ENCODE measurements at places on chromosomes 2 and 18.

DNA sequence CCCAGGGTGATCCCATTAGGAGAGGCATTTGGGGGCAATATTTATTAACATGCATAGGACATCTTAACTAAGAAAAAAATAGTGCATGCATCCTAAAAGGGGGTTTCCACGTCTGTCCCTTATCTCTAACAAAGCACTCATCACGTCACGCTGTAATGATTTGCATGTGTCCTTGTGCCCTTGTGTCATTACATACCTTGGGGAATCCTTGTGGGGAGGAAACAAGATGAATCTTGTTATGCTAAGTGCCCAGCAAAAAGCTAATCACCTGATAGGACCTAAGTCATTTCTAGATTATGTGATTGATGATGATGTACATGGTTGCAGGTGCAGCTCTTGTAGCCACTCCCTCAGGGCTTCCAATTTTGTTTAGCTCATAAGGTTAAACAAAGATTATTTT lies 250.9 kb downstream of the FBXO15 start:
- DNase-seq = peak; percentile 21

DNA sequence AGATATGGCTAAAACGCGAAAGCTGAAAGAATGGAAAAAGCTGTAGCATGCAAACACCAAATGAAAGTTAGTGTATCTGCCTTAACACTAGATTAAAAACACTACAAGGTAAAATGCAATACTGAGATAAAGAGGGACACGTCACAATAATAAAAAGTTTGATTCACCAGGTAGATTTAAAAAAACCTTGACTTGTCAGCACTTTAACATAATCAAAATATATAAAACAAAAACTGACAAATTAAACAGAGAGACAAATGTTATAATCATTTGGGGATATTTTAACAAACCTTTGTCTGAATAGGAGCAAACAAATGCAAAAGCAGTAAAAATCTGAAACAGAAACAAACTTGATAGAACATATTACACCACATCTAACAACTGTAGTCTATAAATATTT lies 18.3 kb downstream of the TLK1 start:
- DNase-seq = no peak

- DNase-seq = no peak
Measured at GRCh38 chr2:129585760-129586159, 393.7 kb upstream of the RAB6C start.

GRCh38 chr2:25794544-25795276 lies 83.6 kb downstream of the ASXL2 start:
- peak; percentile 17 for DNase-seq

DNA sequence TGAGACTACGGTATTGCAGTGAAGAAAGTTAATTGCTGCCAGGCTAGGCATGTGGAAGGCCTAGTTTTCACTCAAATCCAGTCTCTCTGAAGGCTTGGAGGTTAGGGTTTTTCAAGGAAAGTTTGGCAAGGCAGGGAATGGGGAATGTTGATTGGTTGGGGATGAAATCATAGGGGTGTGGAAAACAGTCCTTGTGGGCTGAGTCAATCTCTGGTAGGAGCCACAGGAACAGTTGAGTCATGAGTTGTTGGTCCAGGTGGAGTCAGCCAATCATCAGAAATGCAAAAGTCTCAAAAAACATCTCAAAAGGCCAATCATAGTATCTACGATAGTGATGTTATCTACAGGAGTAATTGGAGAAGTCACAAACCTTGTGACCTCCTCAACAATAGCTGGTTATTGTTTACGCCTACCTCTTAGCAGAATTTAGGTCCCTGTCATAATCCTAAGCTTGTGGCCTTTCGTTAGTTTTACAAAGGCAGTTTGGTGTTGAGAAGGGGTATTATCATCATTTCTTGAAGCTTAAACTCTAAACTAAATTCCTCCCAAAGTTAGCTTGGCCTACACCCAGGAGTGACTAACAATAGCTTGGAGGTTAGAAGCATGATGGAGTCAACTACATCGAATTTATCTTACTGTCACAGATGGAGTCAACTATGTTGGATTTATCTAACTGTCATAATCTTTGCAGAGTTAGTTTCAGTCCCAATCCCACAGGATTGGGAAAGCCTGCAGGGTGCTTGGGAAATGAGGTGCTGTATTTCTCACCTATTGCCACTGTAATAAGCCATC lies 33.7 kb upstream of the APCDD1 start:
- no peak for DNase-seq

GRCh38 chr18:11114653-11115052 lies 34.7 kb downstream of the PIEZO2 start:
- DNase-seq = no peak

- no peak for DNase-seq
Measured at GRCh38 chr2:135790423-135790822, 46.6 kb downstream of the LCT start.

DNA sequence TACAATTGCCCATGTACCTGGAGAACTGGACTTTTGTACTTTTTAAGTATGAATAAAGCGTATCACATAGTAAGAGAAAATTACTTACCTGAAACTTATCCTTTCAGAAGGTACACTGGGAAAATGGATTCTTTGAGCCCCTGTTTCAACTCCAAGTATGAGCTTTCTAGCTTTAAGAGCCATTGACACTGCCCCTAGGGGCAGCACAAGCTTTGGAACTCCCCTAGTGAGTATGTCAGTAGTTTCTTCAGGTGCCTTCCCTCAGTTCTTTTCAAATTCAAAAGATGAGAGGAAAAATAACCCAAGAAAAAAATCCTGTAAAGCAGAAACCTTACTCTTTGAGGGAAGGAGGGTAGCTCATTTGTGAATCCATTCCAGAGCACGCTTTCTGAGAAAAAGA lies 124.1 kb downstream of the MEMO1 start:
- DNase-seq = peak; percentile 17

- DNase-seq = no peak
Measured at GRCh38 chr18:61209801-61210200, 123.4 kb upstream of the CDH20 start.

DNA sequence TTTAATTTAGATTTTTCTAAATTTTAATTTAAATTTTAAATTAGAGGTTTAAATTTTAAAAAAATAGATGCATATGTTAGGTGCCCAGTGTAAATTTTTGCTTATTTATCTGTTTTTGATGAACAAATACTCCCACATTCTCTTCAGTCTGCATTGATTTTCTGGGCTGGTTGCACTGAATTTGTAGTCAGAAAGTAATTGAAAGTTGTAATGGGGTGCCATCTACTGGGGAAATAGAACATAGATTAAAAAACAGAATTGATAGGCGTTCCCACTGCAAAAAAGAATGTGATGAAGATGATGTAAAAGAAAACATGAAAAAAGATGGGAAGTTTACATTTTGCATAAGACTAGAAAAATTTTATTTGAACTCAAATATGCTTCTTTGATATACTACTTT lies 51.7 kb upstream of the CCDC85A start:
- DNase-seq = peak; percentile 23
